Karpas-422 (cell line): ENCODE measurements at places on chromosomes 5 and 9. TPM values are rescaled to one million over a fixed set of nuclear protein-coding genes. Genes with fewer than 3 reads are reported as not detected.

LRRC19 gene
- not detected in 2 replicates for total RNA-seq

TPM2 gene
- 0.19 TPM in 1 of 2 replicates, not detected in the other for total RNA-seq

TGFBI gene
- total RNA-seq: not detected in 2 replicates

CDC25C gene
- 6.1 and 11.1 TPM in 2 replicates for total RNA-seq

- H3K27ac ChIP-seq: no peak overlapping the region
- no peak for DNase-seq
Measured at GRCh38 chr9:73093740-73094379, 57.8 kb upstream of the ANXA1 start.

DNA sequence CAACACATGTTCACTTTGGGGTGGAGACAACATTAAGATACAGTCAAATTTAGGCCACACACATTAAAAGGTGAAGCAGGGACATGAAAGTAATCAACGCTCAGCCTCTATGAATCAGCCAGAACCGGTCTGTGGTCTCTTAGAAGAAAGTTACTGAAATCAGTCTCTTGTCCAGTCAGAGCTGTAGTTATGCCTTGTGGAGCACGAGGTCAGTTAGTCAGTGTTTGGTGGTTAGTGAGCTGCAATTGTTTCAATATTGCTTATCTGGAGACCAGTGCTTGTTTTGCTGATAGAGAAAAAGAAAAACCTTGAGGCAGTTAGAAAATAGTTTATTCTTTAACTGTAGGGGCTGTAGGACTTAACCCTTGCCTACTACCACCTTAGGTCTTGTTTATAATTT, 157.8 kb upstream of the RASEF start:
- H3K4me1 ChIP-seq: no peaks in the 10 kb centered on the region
- no peak overlapping the region for H3K27ac ChIP-seq
- no peaks in the 10 kb centered on the region for H3K36me3 ChIP-seq
- H3K4me3 ChIP-seq: no peak overlapping the region
- no peaks in the 10 kb centered on the region for H3K27me3 ChIP-seq
- DNase-seq: no peak

DNA sequence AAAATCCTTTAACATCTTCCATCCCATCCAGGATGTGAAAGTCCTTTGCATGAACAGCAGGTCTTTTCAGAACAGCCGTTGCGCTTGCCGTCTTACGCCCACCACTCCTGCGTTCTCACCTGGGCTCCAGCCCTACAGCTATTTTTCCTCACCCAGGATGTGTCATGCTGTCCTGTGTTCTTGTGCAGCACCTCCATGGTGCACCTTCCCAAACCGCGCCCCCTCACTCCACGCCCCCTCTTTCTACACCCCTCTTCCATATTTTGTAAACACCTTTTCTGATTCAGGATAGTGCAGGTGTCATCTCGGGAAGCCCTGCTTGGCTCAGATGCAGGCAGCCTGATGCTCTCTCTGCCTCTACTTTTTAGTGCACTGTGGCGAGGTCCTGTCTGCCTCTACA, 18.4 kb downstream of the CAMK4 start:
- H3K4me3 ChIP-seq: no peak overlapping the region
- H3K4me1 ChIP-seq: no peaks in the 10 kb centered on the region
- no peak overlapping the region for H3K27ac ChIP-seq
- H3K27me3 ChIP-seq: no peaks in the 10 kb centered on the region
- no peak for DNase-seq

DNA sequence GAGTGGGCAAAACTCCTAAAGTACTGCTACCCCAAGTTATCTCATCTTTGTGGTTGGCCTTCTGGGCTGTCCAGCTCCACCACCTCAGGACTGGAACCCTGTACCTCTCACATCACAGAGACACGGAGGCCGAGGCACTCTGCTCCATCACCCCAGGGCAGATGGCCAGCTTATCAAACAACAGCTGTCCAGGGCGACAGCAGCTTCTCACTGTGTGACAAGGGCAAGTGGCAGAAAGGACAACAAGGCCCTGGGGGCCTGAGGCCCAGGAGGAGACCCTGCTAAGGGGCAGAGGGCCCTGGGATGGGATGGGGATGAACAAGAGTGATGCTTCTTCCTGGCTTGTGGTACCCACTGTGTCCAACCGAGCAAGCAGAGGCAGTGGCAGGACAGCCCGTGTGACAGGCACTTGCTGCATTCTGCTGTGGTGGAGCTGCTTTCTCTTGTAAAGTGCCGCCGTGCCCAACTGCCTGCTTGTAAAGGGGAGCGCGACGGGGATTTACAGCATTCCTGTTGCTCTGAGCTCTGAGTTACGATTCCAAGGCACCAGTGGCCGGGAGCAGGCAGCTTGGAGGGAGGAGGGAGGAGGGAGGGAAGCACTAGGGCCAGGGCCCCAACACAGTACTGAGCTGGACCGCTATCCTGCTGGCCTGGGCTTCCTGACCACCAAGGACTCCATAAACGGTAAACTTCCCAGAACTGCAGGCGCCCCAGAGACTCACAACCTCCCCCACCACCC, 71.2 kb downstream of the SHB start:
- no peaks in the 10 kb centered on the region for H3K36me3 ChIP-seq
- H3K4me3 ChIP-seq: no peak overlapping the region
- H3K4me1 ChIP-seq: peaks cover 96% of the 10 kb centered on the region
- DNase-seq: no peak
- H3K27me3 ChIP-seq: no peaks in the 10 kb centered on the region

- no peak overlapping the region for H3K4me3 ChIP-seq
- H3K27ac ChIP-seq: no peak overlapping the region
- no peak for DNase-seq
- no peaks in the 10 kb centered on the region for H3K4me1 ChIP-seq
- no peaks in the 10 kb centered on the region for H3K36me3 ChIP-seq
- no peaks in the 10 kb centered on the region for H3K27me3 ChIP-seq
Measured at GRCh38 chr5:53017383-53017782, 28.2 kb downstream of the ITGA2 start.

DNA sequence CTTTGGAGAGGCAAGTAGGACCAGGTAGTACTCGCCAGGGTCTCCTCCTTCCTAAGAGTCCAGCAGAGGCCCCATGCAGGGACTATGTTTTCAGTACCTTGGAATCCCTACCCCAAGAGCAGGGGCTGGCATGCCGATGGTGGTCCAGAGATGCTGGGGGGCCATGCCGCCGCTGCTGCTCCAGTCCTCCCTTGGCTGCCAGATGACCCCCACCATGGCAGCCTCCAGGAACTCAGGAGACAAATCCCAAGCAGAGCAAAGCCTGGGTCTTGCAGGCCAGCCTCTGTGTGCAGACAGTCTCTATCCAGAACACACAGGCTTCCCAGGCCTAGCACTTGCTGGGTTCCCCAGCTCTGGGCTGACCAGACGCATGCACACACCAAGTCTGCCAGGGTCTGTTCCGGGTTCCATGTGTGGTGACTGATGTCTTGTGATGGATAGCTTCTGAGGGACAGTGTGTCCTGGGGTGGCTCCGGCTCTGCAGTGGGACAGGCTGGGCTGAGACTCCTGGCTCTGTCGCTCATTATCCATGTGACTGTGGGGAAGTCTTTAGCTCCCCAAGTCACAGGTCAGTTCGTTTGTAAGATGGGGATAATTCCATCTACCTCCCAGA, 127.3 kb downstream of the CRB2 start:
- H3K27me3 ChIP-seq: no peaks in the 10 kb centered on the region
- no peak overlapping the region for H3K4me3 ChIP-seq
- no peaks in the 10 kb centered on the region for H3K4me1 ChIP-seq
- H3K36me3 ChIP-seq: no peaks in the 10 kb centered on the region
- H3K27ac ChIP-seq: no peak overlapping the region

DNA sequence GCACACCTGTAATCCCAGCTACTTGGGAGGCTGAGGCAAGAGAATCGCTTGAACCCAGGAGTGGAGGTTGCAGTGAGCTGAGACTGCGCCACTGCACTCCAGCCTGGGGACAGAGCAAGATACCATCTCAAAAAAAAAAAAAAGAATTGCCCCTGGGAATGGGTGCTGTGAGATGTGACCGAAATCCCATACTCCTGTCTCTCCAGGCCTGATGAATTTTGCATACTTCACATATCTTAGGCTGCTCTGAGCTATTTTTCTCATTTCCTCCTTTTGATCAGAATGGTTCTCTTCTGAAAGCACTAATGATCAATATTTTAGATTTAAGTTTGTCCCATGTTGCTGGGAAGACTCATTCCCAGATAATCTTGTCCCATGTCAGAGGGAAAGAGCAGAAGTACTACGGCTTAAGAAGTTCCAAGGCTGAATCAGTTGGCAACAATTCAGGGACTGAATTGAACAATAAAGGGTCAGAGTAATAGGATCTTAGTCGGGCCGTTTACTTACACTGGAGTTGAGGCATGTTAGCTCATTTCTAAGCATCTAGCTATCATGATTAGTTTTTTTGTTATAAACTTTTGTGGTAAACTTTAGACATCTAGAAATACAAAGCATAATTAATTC, 44.2 kb upstream of the TENT2 start:
- H3K36me3 ChIP-seq: no peaks in the 10 kb centered on the region
- no peaks in the 10 kb centered on the region for H3K4me1 ChIP-seq
- DNase-seq: no peak
- no peak overlapping the region for H3K4me3 ChIP-seq
